ENCODE measurements at places on chromosomes 16 and 17.
A peak's percentile ranks its signal among the peaks of the same experiment; 100 is the strongest.

- no peak for DNase-seq
These were observed 8.2 kb downstream of the LRRC37B start for GRCh38 chr17:32015245-32016013.

GRCh38 chr17:4506892-4507291 lies 8.2 kb downstream of the SPNS2 start:
- no peak for DNase-seq

- no peak for DNase-seq
These were observed 181.6 kb downstream of the TMEM132E start for GRCh38 chr17:34760931-34761495.

GRCh38 chr16:75491876-75492275 lies 3.4 kb downstream of the CHST6 start:
- no peak for DNase-seq

DNA sequence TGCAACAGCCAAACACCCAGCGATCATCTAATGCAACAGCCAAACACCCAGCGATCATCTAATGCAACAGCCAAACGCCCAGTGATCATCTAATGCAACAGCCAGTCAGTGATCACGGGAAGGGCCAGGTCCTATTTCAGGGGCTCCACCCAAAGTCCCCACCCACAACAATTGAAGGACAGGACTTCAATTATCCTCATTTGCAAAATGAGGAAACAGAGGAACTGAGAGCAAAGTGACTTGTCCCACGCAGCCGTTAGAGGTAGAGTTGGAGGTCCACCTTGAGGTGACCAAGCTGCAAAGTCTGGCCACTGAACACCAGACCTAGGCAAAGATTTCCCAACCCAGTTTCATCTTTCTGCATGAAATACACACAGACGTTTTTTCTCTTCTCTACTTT lies 3.7 kb downstream of the ZG16B start:
- DNase-seq, result no peak

DNA sequence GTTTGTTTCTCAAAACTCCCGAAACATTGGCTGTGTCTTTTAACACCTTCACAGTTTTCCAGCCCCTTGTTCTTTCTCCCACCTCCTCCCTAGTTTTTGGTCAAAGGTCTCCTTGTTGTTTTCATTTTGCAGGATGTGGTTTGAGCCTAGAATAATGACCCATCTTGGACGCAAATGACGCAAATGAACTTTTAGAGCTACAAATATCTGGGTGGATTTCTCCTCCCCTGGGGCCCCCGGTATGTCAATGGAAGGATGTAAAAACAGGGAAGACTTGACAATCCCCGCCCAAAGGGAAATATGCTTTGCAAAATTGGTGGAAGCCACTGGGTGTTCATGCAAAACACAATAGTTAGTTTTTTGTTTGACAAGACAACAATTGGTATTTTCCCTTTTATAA lies 236.0 kb upstream of the IRX3 start:
- no peak for DNase-seq

DNA sequence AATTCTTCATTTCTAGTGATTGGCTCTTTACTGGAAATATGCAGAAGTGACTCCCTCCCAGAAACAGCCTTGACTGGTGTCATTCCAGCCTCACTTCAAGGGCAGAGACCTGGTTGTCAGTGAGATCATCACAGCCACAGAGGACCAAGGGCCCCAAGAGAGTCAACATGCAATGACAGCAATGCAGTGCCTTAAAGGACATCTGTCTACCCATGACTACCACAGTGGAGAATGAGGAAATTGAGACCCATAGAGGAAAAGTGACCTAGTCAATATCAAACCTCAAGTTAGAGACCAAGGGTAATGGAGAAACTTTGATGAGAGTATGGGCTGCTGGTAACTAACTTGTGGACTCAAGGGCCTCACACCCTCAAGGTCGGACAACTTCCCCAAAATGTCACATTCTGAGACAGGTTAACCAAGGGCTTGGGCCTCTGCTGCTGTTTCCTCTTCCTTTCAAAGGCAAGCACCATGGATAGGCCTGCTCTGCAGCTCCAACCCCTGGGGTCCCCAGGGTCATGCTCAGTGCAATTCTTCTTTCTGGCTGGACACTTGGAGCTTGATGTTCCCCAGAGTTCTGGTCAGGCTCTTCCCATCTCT lies 11.3 kb downstream of the NOG start:
- no peak for DNase-seq

DNA sequence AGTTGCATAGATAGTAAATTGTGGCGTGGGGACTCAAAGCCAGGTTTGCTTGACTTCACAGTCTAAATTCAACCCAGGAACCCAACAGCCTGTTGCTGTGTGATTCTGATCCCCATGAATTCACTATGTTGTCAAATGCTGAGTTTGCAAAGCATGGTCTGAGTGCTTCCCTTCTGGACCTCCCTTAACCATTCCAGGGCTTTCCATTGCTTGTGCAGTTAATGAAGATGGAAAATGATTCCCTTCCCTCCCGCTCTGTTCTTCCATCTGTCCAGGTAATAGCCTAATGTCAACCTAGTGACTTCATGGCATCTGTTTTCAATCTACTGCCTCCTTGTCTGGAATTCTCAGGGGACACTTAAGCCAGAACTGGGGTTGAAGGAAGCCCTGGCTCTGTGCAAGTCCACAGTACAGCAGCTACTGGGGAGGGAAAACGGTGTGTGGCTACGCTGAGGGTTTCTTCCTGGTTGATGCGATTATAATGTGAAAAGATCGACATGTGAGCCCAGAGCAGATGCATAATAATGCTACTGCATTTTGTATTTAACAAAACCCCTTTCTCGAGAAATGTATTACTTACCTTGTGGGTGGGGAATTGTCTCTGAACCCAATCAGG lies 206.7 kb downstream of the CDH13 start:
- no peak for DNase-seq

DNA sequence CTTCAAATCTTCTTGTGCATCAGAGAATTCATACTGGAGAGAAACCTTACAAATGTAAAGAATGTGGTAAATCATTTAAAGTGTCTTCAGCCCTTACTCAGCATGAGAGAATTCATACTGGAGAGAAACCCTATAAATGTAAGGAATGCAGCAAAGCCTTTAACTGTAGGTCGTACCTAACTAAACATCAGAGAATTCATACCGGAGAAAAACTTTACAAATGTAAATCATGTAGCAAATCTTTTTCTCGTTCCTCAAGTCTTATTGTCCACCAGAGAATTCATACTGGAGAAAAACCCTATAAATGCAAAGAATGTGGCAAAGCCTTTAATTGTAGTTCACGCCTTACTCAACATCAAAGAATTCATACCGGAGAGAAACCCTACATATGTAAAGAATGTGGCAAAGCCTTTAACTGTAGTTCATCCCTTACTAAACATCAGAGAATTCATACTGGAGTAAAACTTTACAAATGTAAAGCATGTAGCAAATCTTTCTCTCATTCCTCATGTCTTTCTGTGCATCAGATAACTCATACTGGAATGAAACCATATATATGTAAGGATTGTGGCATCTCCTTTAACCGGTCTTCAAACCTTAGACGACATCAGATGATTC lies 118.5 kb upstream of the ZNF267 start:
- DNase-seq, result no peak

DNA sequence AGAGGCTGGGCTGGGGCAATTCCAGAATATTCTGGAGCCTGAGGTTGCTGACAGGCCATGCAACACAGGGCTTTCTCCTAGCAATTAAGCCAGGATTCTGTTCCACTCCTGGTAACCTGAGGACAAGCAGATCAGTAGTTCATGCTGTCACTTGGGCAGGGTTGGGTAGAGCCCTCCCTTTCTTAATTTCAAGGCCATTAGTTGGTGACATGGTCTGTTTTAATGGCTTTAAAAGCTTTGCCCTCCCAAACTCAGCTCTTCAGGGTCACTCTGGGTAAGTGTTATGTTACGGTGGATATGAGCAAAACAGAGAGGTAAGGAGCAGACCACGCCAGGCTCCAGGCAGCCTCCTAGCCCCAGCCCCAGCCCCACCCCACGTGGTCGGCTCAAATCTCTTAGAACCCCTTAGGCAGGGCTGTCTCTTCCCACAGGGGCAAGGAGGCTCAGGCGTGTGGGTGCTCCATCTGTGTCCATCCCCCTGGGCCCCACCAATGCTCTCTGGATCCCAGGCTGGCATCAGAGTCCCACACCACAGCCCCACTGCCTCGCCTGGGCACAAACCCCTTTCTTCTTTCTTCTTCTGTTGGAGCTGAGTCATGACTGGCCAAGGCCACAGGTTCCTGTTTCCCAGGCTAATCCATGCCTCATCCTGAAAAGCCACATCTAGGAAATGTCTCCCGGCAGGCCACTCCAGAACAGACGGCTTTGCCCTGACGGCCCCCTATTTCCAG lies 27.5 kb downstream of the CEP295NL start:
- no peak for DNase-seq

DNA sequence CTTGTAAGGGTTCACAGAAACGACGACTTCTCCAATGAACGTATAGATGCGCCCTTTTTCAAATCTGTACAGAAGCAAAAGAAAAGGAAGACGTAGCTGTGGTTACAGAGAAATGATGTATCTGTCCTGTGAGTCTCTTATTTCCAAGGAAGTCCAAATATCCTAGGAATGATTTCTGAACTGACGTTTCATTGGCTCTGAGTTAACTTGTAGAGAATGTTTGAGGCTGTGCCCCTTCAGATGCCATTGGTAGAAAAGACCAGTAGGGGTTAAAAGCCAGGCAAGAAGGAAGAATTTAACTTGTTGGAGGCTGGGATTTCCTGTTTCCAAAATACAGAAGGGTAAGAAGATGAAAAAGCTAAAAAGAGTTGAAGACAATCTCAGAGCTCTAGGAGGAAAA lies 96.2 kb downstream of the MYO1D start:
- DNase-seq, result no peak

DNA sequence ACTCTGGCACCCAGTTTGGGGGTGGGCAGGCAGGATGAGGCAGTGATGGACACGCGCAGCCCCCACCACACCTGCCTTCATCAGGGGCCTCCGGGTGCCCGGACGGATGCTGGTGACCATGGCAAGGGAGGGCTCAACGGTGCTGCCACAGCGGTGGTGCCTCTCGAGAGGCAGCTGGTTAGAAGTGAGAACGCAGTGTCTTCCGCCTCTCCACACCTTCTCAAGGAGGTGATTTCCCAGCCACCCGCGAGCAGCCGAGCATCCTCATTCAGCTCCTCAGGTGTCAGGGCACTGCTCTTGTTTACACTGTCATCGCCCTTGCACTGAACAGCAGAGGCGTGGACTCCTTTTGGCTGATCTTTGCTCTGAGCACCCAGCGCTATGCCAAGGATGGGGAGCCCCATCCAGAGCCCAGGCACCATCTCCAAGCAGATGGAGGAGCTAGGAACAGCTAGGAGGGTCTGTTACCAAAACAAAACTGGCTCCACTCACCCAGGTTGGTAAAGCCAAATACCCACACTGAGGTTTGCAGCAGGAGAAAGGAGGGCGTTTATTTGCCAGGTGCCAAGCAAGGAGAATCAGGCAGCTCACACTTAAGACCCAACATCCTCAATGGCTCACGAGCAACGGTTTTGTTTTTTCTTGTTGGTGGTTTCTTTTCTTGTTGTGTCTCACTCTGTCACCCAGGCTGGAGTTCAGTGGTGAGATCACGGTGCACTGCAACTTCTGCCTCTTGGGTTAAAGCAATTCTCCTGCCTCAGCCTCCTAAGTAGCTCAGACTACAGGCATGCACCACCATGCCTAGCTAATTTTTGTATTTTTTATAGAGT lies 174.3 kb upstream of the TNRC6C start:
- DNase-seq, result peak; percentile 59

DNA sequence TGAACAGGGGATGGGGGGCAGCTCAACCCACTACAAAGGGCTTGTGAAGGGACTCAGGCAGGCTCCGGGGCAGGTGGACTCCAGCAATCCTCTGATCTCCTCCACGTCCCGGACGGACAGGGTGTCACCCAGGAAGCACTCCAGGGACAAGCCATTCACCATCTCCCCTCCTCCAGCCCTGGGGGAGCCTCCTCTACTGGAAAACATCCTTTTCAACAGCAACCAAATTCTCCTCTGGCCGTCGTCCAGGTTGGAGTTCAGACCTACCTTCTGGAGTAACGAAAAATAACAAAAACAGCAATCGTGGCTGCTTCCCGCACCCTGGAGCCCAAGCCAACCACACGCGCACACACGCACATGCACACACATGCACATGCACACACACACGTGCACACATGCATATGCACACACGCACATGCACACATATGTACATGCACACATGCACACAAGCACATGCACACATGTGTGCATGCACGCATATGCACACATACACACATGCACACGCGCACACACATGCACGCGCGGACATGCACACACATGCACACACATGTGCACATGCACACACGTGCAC lies 8.9 kb upstream of the RBFOX3 start:
- DNase-seq, result no peak

DNA sequence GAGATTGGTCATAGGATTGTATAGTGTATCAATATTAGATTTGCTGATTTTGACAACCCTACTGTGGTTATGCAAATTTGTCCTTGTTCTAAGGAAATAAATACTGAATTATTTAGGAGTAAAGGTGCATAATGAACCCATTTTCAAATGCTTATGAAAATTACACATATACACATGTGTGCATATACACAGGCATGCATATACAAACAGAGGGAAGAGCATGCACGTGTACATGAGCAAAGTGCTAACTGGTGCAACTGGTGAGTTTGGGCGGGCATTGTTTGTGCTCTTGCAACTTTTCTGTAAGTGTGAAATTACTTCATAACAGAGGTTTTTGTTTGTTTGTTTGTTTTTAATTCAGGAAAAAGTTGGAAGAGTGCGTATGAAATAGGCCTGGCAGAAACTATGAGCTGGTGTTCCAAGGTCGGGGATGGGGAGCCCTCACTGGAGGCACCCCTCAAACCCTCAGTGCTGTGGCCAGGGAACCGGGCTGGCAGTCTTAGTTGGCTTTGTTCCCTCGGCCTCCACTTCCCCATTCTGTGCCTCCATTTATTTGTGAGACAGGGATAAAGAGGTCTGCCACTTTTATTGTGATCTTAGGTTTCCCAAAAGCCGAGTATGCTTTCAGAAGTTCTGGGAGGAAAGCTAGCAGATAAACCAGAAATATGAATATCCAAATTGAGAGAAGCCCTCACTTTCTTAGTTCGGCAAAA lies 5.8 kb downstream of the DEXI start:
- no peak for DNase-seq

DNA sequence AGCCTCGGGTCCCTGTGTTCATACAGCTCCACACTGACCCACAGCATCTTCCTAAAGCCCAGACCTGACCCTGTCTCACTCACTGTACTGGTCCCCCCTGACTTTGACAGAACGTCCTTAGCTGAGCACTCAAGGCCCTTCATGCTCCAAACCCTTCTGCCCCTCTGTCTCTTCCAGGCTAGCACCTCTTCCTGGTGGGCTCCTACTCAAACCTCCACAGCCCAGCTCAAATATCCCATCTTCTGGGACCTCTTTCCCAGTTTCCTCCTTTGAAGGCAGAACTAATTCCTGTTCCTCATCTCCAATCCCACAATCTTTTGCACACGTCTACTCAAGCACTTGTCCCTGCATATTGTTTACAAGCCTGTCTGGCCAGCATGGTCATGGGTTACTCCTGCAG lies 8.8 kb downstream of the GRIN2C start:
- DNase-seq, result no peak

- peak; percentile 8 for DNase-seq
These were observed 11.0 kb upstream of the BEAN1 start for GRCh38 chr16:66416136-66416535.

Measured in stimulated activated CD4-positive, alpha-beta T cell treated with anti-CD3 and anti-CD28 coated beads, Interleukin-2, amount 100 ng/mL, for 24 hours (primary cell).